ENCODE measurements at places on chromosomes 5 and 9.

DNA sequence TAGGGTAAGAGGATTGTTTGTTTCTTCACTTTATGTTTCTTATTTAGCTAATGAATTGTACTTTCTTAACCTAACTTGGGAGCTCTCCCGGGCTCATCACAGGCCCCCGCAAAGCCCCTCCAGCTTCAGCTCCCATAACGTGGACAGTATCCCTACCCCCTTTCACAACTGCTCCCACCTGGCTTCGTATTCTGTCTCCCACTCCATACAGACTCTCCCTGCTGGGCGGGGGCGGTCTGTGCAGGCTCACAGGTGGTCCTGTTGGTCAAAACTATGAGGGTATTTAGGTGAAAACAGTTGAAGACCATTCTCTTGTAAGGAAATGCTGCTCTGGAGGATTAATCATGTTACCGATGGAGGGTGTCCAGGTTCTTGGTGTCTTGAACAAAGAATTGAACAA lies 805.3 kb downstream of the SEMA5A start:
- no peak for DNase-seq

DNA sequence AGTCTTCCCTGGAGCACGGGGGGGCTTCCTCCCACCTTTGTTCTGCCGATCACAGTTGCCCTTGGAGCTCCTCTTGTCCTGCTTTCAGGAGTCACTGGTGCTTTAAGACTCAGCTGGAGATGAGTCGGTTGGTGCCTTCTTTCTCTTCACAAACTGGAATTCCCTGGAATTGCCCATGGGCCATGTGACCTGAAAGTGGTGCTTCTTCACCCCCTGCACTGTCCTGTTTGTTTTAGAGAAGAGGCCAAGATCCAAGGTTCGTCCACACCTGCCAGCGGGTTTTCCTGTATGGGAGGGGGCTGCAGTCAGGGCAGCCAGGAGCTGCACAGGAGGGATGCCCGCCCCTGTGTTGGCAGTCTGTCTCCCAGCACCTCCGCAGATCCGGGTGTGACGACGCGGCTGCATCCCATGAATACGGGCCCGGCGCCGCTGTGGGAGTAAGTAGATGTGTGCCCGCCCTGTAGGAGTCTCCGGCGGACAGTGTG lies 9.5 kb upstream of the MRPS2 start:
- DNase-seq: no peak

DNA sequence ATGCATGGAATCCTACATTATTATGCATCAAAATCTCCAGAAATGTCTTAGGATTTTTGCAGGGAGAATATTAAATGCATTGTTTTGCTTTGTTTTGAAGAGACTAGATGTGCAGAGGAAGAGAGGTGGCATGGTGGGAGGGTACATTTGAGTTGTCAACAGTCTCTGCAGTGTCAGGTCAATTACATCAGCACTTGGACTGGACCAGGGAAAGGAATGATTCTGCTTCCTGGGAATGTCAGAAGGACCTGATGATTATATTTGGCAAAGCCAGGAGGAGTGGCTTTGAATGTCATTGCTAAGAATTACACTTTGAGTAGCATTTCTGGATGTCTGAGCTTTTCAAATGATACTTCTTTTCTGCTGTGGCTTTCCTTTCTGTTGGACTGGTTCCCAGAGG lies 17.5 kb upstream of the TMEFF1 start:
- DNase-seq: no peak

DNA sequence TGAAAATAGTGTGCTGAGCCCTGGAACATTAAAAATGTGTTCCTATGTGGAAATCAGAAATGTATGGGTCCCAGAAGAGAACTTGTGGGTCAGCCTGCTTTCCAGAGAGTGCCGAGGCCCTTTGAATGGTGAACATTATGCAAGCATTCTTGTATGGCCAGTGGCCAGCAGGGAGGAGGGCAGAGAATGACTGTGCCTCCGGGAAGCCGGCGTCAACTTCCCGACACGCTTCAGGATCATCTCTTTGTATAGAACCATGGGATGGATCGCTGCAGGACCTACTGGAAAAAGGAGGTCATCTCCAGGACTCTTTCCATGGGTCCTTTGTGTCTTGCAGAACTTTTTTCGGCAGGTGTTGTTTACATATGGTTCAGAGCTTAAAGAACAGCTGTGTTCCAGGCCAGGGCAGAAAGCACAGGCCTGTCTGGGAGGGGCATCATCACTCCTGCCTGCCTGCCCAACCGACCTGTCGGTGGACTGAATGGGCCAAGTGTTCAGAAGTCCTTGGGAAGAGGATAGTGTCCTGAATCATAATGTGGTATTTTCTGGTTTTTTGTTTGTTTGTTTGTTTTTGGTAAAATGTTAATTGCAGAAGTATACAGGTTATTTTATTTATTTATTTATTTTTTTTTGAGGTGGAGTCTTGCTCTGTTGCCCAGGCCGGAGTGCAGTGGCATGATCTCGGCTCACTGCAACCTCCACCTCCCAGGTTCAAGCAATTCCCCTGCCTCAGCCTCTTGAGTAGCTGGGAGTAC lies 9.0 kb downstream of the PRRC2B start:
- DNase-seq: no peak

DNA sequence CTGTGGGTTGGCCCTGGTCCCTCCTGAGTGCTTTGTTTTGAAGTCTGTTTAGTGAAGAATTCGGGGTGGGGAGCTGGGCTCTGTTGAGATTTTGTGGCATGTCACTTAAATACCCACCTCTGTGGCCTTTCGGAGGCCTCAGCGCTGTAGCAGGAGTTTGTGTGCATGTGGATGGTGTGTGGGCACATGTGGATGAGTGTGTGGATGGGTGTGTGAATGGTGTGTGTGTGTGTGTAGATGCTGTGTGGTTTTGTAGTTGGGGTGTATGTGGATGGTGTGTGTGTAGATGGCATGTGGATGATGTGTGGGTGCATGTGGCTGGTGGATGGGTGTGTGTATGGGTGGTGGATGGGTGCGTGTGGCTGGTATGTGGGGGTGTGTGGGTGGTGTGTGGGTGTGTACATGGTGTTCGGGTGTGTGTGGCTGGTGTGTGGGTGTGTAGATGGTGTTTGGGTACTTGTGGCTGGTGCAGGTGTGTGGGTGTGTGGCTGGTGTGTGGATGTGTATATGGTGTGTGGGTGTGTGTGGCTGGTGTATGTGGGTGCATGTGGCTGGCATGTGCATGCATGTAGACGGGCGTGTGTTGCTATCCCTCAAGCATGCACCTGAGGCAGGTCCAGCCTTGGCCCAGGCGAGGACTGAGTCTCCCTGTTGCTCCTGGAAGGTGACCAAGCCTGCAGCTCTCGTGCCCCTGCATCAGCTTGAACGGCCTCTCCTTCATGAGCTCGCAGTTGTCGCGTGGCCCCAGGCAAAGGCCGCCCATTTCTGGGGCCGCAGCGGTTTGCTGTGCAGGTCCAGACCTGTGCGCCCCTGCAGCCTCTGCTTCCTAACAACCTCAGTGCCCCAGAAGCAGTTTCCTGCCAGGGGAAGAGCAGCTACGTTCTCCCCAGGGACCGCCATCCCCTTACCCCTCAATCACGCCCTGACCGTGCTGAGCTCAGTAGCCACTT lies 54.0 kb upstream of the FCN2 start:
- no peak for DNase-seq

GRCh38 chr5:96064877-96065276 lies 103.2 kb upstream of the ELL2 start:
- DNase-seq: no peak

- DNase-seq: no peak
Observed at GRCh38 chr5:24353016-24353415, 291.8 kb downstream of the CDH10 start.
